NCI-H510A treated with DMSO at 0.1 percent for 48 hours (cell line): ENCODE measurements at places on chromosomes 7 and 10.
A peak's percentile ranks its signal among the peaks of the same experiment; 100 is the strongest.

- peak; percentile 65 for DNase-seq
Observed at GRCh38 chr7:7109934-7110333, 72.4 kb upstream of the C1GALT1 start.

- DNase-seq = peak; percentile 85
Observed at GRCh38 chr10:101285519-101286070, 56.3 kb upstream of the LBX1 start.

DNA sequence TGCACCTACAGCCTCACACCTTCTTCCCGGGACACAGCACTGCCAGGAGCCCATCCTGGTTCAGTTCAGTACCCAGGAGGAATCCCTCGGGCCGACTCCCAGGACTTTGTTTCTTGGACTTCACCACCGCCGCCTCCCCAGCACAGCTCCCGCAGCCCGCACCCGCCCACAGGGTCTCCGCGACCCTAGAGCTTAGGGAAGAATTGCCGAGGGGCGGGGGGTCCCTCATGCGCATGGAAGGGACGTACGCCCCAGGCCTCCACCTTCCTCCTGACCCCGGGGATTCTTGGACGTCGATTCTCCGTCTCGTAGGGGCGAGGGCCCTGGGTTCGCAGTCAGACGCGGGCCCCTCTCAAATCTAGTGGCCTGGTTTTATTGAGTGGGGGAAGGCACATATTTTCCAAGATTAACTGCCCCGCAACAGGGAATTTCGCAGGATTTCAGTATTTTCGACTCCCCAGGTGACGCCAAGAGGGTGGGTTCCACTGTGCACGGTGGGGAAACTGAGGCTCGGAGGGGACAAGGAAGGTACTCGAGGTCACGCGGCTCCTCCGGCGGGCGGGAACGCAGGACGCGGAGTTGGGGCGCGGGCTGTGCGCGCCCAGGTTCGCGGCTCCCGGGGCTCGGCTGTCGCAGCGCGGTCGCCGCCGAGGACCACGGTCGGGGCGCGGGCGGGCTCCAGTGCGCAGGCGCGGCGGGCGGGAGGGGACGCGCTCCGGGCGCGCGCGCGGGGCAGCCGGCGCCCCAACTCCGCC lies at the start of gene ADCY1:
TSS of gene ADCY1 (plus strand) at position 708 of the 755 bp plus-strand sequence. CDS start 176 bp downstream, outside the sequence.
- DNase-seq = no peak

- DNase-seq = no peak
Observed at GRCh38 chr10:11080564-11080984, 62.9 kb downstream of the CELF2 start.

- DNase-seq = no peak
Observed at GRCh38 chr7:140292438-140292837, 105.9 kb downstream of the SLC37A3 start.

DNA sequence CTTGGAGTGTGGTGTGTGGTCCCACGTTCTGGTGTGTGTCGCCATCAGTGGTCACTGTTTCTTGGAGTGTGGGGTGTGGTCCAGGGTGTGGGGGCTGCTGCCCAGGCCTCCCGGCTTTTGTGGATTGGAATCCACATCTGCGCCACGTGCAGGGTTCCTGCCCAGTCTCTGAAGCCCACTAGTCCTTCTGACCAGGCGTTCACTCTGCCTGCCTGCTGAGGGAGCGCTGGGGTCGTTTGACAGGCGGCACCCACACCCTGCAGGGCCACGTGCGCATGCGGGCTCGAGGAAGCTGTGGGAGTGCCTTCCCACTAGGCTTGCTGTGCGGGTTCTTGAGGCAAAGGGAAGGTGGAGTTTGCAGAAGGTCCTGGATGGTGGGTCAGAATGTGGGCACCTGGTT lies 51.4 kb downstream of the INPP5A start:
- no peak for DNase-seq

- no peak for DNase-seq
Observed at GRCh38 chr10:118101501-118101900, 54.8 kb upstream of the RAB11FIP2 start.

- no peak for DNase-seq
Observed at GRCh38 chr7:16581286-16581685, 54.7 kb downstream of the LRRC72 start.

GRCh38 chr10:49381111-49381900 lies 14.6 kb downstream of the DRGX start:
- no peak for DNase-seq

DNA sequence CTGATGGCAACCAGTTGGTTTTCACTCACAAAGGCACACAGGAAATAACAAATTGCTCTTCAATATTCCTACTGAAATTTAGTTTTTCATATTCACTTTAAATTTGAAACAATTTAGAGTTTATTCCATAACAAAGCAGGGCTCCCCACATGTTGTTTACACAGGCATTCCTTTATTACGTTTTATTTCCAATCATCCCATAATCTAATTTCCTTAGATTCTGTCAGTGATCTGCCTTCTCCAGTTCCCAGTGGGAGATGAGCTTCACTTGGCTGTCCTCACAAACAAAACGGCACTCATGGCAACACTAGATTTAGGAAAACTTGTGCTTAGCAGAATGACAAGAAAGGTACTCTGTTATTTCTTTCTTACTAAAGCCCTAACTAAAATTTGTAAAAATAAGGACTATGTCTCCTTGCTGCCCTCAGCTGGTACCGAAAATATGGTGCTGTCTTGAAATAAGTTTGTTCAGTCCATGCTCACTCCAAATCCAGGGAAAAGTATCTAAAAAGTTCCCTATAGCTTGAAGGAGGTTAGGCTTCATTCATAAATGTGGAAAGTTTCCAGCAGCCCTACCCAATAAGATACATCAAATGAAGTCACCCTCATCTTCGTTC lies 23.0 kb downstream of the PHYH start:
- no peak for DNase-seq

DNA sequence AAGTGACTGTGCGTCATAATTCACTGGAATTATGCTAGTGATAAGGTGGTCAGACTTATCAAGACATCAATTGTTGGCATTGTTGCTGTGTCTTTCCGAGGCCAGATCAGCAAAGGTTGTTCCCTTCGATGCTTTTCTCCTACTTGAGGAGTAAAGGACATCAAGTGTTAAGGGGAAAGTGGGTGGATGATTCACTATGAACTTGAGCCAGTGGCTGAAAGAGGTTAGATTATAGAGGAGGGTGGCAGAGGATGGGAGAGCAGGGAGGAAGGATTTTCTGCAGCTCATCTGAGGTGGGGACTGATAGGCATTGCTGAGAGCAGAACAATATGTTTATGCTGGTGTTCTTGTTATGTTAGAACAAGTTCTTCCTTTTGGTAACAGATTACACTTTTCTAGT lies 131.4 kb upstream of the AGR3 start:
- DNase-seq = no peak

DNA sequence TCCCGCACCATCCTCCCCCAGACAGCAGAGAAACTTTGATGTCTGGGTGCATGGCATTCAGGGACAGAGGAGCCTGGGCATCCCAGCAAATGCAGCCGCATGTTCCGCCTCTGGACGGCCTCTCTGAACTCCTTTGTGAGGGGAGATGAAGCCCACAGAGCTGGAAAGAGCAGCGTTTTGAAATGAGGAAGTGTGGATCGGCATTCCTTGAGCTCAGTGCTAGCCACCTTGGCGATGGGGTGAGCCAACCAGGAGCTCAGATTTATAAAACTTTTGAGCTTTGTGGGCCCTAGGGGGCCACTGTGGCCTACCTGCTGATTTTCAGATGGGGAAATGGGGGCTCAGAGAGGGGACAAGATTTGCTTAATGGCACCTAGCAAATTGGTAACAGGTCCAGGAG lies 126.4 kb upstream of the TCF7L2 start:
- no peak for DNase-seq
